Lung (tissue), 17 donors: ENCODE measurements at places on chromosomes 5 and 9. TPM values are rescaled to one million over a fixed set of nuclear protein-coding genes. Genes with fewer than 3 reads are reported as not detected.

CNTNAP3 gene
- 1.5 TPM for polyA plus RNA-seq

ZNF462 gene
- 2.5 TPM for polyA plus RNA-seq

LRRC19 gene
- 0.02 TPM for polyA plus RNA-seq

MOB3B gene
- 4.2 TPM for polyA plus RNA-seq

ISCA1 gene
- 18.5 TPM for polyA plus RNA-seq

NOXA1 gene
- 11.7 TPM for polyA plus RNA-seq

CDX1 gene
- polyA plus RNA-seq, result 0.28 TPM

LCN1 gene
- not detected for polyA plus RNA-seq

OMD gene
- 2.0 TPM for polyA plus RNA-seq

SPAAR gene
- 5.8 TPM for polyA plus RNA-seq

- DNase-seq, result no peak
These were observed 2.0 kb downstream of the ASTN2 start for GRCh38 chr9:117412841-117413240.

DNA sequence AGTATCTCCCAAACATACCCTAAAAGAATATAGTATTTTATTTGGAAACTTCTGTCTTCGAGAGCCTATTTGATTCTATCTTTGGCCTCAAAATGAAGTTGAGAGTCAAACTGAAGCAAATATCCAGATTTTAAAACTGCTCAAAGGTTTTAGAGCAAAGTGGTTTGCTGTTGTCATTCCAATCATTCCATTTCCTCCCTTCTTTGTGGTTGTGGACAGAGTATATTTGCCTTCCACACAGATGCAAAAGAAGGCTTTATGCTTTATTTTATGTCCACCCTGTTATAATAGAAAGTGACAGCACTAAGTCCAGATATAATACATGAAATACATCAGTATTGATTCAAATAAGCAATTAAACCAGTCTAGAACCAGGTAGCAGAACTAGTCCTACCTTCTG lies 12.4 kb downstream of the GZMK start:
- no peak for DNase-seq

GRCh38 chr9:91655215-91655614 lies 231.6 kb upstream of the NFIL3 start:
- DNase-seq, result no peak

DNA sequence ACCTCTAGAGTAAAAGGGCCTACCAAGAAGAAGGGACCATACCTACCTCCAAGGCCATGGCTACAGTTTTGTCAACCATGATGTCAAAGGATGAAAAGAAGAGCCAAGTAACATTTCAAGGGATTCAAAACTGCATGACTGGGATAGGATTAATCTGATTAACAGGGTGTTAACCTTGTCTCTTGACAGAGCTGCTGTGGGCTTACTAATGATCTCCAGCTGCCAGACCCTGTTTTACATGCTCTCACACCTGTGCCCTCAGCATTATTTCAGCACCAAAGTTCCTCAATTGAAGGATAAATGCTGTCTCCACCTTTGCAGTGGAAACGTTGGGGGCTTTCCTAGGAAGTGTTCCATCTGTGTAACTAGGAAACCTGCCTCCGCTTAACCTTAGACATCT lies 78.3 kb downstream of the DMAC1 start:
- no peak for DNase-seq

DNA sequence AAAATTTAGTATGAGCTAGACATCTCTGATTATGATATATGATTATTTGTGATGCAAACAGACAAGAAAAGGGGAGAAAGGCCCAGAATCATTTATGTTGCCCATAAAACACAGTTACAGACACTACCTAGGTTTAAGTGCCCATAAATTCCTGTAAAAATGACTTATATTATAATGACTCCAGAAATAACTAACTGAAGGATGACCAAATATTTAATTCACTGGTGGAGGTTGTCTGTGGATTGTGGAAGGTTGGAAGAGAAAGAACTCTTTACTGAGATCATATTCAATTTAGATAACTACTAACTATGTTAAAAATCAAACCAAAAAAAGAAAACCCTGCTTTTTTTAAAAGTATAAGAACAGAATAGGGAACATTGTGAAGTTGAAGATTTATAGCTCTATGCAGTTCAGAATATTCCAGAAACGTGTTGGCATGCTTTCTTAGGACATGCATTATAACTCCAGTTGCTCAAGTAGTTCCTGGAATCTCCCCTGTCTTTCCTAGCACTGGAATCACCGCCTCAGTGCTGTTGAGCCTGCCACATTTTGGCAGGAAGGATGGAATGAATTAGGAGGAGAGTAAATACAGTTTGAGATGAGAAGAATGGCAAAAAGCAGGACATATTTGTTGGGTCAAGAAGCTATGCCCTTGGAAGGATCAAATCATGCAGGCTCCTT lies 72.0 kb upstream of the PAPPA start:
- DNase-seq, result peak; percentile 34

DNA sequence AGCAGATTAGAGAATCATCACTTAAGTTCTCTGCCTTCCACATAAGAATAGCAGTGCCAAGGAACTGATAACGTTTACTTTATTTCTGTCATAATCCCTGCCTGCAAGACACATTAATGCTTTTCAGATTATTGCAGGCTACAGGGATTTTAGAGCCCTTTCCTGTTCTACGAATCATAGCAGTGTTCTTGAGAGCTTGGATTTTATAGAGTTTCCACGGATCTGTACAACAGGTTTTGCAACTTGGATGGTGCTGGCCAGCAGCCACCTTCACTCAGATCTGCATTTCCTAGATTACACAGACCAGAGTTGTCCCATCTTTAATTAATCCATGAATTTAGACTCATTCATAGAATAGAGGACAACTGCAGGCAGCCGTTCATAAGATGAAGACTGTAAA lies 38.1 kb downstream of the SLC12A2 start:
- peak; percentile 24 for DNase-seq

DNA sequence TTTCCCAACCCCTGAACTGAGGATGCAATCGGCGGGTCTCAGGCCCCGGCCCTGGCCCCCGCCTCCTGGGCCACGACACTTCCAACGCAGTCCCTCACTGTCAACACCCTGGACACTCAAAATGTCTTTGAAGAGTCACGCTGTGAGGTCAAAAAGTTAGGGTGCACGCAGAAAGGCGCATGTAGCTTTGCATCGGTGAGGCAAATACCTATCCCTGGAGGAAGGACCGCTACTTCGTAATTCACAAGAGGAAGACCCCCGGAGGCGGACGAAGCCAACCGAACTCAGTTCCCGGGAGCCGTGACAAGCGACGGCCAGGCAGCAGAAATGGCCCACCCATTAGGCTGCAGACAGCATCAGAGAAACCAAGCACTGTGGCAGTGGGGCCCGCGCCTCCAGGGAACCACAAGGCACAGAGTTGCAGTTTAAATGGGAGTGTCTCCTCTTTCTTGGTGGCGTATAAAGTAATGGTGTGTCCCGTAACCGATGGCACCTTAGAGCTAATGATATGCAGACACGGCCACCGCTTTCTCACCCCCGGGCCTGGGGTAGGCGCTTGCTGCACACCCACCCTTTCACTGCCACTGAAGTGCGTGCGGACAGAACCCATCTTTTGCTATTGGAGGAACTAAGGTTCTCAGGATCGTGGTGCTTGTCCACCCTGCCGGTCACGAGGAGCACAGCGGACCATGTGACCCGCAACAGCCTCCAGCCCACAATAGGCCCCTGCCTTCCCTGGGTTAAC lies 9.0 kb downstream of the ADAMTS2 start:
- DNase-seq, result no peak

DNA sequence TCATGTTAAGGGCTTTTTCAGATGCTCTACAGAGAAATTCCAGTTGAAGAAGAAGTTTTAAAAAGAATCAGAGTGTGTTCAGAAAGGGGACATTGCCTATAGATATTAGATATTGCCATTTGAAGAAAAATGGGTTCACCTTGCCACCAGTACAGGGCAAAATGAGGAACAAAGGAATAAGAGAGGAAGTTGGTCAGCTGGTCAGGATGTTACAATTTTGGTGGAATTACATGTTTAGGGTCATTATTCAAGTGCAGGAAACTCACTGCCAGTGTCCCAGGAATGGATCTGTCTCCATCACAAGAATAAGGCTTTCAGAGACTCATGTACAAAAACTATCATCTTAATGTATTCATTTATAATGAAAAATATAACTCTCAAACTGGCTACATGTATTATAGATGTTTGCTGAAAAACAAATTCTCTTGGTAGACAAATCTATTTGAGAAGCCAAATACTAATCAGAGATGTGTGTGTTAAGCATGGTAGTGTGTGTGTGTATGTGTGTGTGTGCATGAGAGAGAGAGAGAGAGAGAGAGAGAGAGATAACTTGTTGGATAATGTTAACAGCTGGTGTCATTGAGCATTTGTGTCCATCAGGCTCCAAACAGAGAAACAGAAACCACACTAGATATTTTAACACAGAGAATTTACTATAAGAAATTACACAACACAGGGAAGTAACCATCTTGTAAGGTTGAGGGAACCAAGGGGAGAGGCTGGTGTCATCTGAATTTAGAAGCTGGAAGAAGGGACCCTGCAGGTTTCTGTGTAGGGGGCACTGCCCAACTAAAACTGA lies 5.0 kb upstream of the C1QTNF3 start:
- no peak for DNase-seq

GRCh38 chr5:173765029-173765644 lies 123.0 kb upstream of the CPEB4 start:
- DNase-seq, result no peak

DNA sequence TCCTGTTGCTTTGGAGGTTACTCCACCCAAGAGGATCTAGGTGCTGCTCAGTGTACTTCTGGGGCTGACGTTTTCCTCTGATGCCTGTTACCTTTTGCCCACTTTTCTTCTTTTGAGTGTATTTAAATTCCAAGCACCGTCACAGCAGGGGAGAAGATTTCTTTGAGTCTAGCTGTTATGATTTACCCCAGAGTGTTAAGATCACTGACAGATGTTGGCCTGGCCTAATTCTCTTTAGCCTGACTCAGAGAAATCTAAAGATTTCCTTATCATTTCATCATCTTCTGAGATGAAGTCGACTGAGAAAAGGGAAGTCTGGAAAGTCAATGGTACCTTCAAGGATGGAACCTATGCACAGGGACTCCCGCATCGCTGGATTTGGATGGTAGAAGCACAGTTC lies 191.5 kb downstream of the FBXL7 start:
- DNase-seq, result no peak

- no peak for DNase-seq
These were observed 9.9 kb downstream of the C9orf85 start for GRCh38 chr9:71921190-71921814.

DNA sequence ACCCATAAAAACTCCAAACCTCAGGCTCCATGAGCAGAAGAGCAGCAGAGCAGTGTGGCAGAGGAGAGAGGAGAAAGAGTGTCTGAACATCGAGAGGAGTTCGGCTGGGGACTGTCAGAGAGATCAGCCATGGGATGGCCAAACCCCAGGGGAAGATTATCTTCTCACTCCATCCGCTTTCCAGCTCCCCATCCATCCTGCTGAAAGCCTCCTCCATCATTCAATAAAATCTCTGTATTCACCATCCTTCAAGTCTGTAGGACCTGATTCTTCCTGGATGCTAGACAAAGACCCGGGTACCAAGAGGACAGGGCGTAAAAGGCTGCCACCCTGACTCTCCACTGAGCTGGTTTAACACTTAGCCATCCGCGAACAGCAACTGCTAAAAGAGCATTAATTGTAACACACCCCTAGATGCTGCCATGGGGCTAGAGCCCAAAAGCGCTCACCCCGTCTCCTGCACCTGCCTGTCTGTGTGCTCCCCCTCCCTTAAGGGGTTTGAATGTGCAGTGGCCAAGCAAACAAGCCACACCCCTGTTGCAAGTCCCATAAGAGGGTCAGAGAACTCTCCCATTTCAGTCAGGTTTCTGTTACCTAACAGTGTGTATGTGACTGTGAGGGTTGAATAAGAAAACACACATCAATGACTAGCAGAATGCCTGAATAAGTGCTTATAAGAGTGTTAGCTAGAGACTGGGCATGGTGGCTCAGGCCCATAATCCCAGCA lies 13.9 kb upstream of the SELENOP start:
- no peak for DNase-seq

DNA sequence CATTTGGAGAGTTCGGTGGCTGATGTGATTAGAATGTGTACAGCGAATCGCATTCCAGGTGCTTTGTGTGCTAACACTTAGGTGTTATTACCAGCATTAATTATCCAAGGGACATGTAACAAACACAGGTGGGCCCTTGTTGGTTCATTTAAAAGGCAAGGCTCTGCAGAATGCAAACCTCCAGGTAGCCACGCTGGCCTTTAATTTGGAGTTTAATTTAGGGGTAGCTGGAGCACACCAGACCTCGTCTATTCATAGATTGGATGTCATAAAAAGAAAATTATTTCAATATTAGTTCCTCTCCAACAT lies 191.1 kb downstream of the MAT2B start:
- no peak for DNase-seq

DNA sequence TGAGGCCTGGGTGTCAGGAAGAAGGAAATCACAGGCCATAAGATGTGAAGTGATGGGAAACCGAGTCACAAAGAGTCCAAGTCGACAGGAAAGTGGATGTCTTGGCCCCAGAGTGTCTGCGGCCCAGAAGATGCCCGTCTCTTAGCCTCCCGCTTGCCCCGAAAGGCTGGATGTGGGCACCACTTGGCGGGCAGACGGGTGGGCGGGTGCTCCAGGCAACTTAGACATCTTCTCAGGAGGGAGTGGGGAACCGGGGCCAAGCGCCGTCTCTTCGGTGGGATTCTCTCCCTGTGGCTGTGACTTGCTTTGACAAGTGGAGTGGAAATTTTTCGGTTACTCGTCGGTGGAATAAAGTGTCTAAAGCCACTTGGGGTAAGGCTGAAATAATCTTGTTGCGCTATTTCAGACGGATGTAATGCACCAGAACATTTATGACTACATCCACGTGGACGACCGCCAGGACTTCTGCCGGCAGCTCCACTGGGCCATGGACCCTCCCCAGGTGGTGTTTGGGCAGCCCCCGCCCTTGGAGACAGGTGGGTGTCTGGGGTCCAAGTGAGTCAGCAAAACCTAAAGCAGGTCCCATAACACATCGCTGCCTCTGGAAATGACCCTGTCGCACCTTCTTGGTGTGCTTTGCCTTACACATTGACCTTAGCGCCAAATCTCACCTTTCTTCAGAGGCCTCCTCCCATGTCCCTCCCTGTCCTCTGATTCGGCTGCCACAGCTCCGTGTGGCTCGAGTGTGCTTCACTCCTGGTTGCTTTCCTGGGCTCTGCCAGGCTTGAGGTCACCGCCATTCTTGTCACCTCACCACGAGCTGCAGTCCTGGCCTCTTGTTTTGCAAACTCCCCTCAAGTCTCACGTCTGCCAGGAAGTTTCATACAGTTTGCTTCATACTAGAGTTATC lies 20.4 kb upstream of the EXOC3 start:
- no peak for DNase-seq

GRCh38 chr9:138061631-138062030 lies 184.0 kb downstream of the CACNA1B start:
- DNase-seq, result no peak

- DNase-seq, result no peak
These were observed 114.4 kb downstream of the ANKRD18B start for GRCh38 chr9:33638391-33638915.

DNA sequence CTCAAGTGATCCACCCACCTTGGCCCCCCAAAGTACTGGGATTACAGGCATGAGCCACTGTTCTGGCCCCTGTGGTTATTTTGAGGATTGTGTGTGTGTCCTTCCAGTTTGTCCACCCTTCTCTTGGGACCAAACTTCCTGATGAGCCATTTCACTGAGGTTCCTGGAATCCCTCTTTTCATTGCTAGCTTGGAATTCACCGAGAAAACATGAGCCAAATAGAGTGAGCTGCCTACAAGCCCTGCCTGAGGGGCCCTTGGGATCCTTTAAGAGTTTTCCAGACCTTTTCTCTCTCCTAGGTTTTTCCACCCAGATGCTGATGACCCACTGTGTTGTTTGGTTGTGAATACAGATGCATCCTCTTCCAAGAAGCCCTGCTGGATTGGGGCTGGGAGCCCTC lies 13.2 kb upstream of the KIF12 start:
- DNase-seq, result no peak
